ENCODE measurements at places on chromosomes 2 and 18. TPM values are rescaled to one million over a fixed set of nuclear protein-coding genes. Genes with fewer than 3 reads are reported as not detected.

IER3IP1 gene
- total RNA-seq, result 16.4 TPM

SKA1 gene
- total RNA-seq, result 6.5 TPM

HOXD9 gene
- not detected for total RNA-seq

GULP1 gene
- total RNA-seq, result 5.4 TPM

SMIM21 gene
- total RNA-seq, result not detected

VWC2L gene
- total RNA-seq, result not detected

MERTK gene
- 2.3 TPM for total RNA-seq

COLEC12 gene
- total RNA-seq, result not detected
